Heart right ventricle (tissue), 16 donors: ENCODE measurements at places on chromosomes 3 and 15. TPM values are rescaled to one million over a fixed set of nuclear protein-coding genes. Genes with fewer than 3 reads are reported as not detected.

DNA sequence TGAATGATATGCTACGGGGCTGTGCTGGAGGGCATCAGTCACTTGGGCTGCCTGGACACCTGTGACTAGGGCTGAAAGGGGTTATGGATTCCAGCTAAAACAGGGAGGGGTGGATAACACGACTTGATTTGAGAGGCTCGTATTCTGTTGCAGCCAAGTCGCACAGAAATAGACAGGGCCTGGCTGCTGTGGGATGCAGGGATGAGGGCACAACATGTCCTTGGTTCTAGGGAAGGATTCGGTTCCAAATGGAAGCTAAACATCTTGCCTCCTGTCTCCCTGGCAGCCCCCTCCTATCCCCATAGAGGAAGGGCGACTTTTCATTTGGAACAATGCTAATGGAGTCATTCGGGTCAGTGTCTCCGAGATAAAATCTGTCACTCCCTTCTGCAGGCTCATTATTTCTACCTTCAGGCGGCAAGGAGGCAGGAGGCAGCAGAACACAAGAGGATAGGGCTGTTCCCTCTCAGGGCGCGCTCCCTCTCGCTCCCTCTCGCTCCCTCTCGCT lies 433.8 kb upstream of the RBMS3 start:
- no peaks in the 10 kb centered on the region for H3K27me3 ChIP-seq
- no peak for DNase-seq

- no peaks in the 10 kb centered on the region for H3K27me3 ChIP-seq
- DNase-seq: peak; percentile 22
- H3K27ac ChIP-seq: no peak overlapping the region
- peaks cover 11% of the 10 kb centered on the region for H3K36me3 ChIP-seq
Measured at GRCh38 chr3:149936812-149937230, 33.9 kb downstream of the PFN2 start.

DNA sequence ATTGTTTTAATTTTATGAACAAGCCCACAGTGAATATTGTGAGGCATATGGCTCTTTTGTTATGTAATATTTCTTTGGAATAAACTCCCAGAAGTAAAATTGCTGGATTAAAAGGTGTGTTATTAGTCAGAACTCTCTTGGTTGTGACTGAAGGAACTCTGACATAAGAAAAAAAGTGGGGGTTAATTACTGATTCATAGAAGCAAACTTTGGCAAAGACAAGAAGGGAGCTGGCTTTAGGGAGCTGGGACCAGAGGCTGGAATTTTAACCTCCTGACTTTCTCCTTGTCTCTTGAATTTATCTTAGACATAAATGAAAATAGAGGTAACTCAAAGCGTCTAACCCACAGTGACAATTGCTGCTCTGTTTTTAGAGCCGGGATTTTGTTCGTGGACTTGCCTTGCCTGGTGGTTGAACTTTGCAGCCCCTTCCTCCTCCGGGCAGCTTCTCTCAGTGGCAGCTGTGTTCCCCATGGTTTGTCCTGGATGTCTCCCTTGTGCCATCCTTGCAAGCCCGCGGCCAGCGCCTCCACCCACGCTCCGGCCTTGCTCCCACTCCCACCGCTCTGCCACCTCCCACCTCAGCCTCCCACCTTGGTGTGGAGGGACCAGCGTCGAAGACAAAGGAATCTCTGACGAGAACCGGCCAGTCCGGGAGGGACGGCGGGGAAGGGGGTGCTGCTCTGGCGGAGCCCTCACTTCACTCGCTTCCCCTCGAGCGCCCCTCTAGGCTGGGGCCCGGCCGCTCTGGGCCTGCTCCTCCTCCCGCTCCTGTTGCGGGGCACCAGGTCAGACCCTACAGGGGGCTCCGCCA lies 28.0 kb downstream of the ARHGAP31 start:
- H3K27me3 ChIP-seq: no peaks in the 10 kb centered on the region
- peak overlapping the region; percentile 60 for H3K4me3 ChIP-seq
- peak; percentile 22 for DNase-seq
- H3K27ac ChIP-seq: peak overlapping the region; percentile 96

CIB2 gene
- polyA plus RNA-seq: 2.6 TPM
